ENCODE measurements at places on chromosomes 11 and 22.

DNA sequence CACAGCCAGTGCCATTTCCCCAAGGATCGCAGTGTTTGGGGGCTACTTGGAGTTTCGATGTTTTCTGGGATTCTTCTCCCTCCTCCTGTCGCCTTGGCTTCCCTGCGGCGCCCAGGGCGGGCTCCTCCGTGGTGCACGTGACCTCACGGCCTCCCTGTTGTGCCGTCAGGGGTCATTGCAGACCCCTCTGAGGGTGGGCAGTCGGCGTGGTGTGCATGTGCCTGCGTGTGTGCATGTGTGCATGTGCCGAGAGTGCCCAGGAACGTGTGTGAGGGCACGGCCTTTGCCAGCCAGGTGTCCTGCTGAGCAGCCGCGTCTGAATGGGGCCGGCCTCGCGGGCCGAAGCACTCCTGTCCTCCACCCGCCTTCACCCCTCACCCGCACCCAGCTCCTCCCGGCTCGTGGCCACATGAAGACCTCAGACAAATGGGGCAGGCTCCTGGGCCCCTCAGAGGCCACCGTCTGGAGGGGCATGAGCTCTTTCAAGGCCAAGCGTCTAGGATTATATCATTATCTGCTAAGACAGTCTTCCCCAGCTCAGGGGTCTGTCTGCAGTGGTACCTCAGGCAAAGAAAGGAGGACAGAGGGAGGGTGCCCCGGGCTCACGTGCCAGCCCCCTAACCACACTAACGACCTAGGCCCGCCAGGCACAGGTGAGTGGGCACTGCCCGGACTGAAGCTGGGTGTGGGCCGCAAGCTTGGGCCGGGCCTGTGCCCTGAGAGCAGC lies 9.4 kb upstream of the MRPL23 start:
- no peak for DNase-seq

GRCh38 chr11:87820011-87820410 lies 355.2 kb downstream of the RAB38 start:
- no peak for DNase-seq

DNA sequence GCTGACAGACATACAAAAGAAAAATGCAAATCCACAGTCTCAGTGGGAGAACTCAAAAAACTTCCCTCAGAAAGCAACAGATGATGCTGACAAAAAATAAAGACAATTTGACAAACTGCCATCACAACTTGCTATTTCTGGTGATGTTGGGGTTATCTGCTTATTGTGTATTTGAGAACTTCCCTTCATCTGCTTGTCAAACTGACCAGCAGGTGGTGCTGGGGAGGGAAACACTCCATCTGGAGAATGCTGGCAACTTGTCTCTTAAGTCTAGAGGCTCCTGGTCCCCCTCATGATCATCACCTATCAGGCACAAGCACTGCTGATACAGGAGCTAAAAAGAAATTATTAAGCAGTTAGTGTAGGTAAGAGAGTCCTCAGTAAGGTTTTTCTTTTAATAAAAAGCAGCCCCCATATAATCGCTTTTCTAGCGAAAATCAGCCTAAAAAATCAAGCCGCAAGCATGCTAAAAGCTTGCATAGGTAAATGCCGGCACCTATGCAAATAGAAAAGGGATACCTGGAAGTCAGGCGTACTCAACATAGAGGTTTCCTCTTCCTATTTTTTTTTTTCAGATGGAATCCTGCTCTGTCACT lies 9.8 kb upstream of the FAM111B start:
- DNase-seq = peak; percentile 20

- DNase-seq = peak; percentile 4
These were observed 1236.4 kb downstream of the FAM181B start for GRCh38 chr11:81497202-81497804.

- DNase-seq = no peak
These were observed 4.7 kb downstream of the BTBD18 start for GRCh38 chr11:57746920-57747319.

DNA sequence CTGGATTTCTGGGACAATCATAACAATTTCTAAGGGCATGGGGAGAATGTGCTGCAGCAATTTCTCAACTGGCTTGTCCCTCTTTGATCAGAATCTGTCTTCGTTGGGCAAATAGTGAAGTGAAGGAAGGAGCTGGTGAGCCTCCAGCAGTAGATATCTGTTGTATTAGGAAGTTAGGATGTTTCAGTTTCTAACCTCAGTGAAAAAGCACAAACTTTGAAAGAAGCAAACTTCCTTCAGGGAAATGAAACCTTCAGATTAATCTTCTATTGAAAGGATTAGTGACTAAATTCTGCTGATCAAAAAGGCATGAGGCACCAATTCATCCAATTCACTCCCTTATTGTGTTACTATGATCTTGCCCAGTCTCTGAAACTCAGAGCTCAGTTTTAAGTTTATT lies 24.3 kb downstream of the LMO2 start:
- no peak for DNase-seq

- no peak for DNase-seq
These were observed 13.1 kb upstream of the ACCSL start for GRCh38 chr11:44034639-44035038.

GRCh38 chr11:133118563-133119268 lies 413.6 kb downstream of the OPCML start:
- DNase-seq = no peak

- DNase-seq = no peak
These were observed 97.7 kb upstream of the SORL1-AS1 start for GRCh38 chr11:121550247-121551030.

GRCh38 chr22:27554106-27554811 lies 247.3 kb downstream of the MN1 start:
- peak; percentile 50 for DNase-seq

- DNase-seq = no peak
These were observed 5.2 kb downstream of the DDB1 start for GRCh38 chr11:61327669-61328071.

DNA sequence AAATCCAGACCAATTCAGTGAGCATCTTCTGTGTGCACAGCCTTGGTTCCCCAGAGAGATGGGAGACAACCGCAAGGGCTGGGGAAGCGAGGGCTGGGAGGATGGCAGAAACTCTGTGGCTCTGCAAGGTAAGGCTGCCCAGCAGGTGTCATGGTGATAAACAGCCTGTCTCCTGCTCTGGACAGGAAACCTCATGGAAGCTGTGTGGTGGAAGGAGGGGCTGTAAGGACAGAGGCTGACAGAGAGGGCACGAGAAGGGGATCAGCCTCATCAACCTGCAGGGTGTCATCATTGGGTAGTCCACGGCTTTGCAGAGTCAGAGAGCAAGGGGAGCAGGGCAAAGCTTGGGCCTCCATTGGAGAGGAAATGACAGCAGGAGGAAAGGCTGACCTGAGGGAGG lies 138.4 kb upstream of the CADM1 start:
- no peak for DNase-seq

DNA sequence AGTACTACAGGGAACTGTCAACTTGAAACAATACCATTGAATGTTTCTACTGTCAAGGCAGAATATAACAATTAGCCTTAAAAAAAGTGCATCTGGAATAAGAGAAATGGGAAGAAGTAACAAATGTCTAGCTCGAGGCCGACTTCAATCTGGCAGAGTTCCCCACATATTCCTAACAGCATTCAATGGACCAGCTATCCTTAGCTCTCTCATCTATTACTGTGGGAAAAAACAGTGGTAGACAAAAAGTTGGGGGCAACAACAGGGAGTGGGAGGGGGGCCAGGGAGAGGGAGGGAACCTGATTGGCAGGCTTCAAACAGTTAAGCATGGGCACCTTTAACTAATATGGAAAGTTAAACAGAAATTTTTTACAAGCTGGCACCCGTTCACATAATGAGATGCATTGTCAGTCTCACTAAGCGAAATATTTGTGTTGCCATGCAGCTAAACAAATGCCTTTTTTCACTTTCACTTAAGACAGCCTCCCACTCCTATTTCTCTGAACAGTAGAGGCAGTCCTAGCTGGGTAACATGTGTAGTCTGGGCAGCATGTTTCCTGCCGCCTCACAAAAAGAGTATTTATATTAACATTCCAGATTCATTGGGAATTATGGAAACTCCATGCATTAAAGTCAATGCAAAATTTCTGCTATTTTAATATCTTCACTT lies 62.2 kb upstream of the SOX6 start:
- no peak for DNase-seq
